ENCODE measurements at places on chromosomes 4 and X. TPM values are rescaled to one million over a fixed set of nuclear protein-coding genes. Genes with fewer than 3 reads are reported as not detected.

Gene ALAS2
- not detected for total RNA-seq

DNA sequence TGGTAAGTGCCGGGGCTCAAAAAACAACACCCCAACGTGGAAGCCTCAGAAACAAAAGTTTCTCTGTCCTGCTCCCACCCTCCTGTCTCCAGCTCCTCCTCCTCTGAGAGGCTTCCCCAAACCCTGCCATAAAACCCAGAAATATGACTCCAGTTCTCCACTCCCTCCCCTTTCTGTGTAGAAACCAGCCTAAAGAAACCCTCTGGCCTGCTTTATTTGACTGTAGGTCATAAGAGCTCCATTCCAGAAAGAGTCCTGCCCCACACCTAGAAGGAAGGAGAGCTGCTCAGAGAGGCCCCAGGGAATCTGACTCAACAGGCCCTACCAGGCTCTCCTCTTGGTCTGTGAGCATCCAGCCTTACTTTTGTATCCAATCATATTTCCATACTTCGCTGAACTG, 872 bp upstream of the S100P start:
- no peaks in the 10 kb centered on the region for H3K36me3 ChIP-seq
- H3K27me3 ChIP-seq, result no peaks in the 10 kb centered on the region
- H3K4me3 ChIP-seq, result no peak overlapping the region
- peaks cover 86% of the 10 kb centered on the region for H3K4me1 ChIP-seq
- peak overlapping the region; percentile 44 for H3K27ac ChIP-seq

GRCh38 chr4:8871417-8872401, at the start of gene HMX1:
Gene HMX1, minus strand, starts transcription at chr4:8871839. Its CDS starts 225 bp downstream, at chr4:8871614.
- no peak for DNase-seq
- peaks cover 5% of the 10 kb centered on the region for H3K4me1 ChIP-seq
- no peaks in the 10 kb centered on the region for H3K36me3 ChIP-seq
- peaks cover 67% of the 10 kb centered on the region for H3K27me3 ChIP-seq
- no peak within 1 kb of the TSS for H3K27ac ChIP-seq

Gene PCDH19
- total RNA-seq, result 0.02 TPM

DNA sequence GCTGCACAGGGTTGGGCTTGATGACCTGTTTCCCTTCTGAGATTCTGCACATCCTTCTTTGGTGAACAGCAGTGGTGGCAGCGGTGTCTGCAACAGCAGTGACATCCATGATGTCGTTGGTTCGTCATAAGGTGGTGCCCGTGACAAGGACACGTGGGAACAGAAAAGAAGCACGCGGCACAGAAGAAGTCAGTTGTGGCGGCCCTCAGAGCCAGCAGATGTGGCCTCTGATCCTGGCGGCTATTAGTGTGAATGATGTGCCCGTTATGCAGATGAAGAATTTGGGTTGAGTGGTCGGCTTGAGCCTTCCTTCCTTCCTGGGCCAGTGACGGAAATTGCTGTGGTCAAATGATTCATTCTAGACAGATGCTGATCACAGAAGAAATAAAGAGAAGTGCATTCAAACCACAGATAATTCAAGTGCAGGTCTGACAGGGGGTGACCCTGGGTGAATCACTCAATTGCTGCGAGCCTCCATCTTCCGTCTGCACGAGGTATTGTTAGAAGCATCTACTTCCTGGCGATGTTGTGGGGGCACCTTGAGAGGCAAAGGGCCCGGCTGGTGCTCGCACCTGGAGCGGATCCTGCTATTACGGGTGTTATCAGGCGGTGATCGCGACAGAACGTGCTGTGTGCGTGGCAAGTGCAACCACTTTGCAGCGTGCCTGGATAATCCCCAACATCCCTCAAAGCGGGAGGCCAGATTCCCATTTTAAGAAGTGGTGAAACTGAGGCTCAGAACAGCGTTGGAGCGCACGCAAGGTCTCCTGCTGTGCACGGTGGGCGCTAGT, 215.2 kb upstream of the PSAPL1 start:
- peaks cover 3% of the 10 kb centered on the region for H3K27me3 ChIP-seq
- no peak overlapping the region for H3K4me3 ChIP-seq
- peak; percentile 70 for DNase-seq
- no peaks in the 10 kb centered on the region for H3K36me3 ChIP-seq

DNA sequence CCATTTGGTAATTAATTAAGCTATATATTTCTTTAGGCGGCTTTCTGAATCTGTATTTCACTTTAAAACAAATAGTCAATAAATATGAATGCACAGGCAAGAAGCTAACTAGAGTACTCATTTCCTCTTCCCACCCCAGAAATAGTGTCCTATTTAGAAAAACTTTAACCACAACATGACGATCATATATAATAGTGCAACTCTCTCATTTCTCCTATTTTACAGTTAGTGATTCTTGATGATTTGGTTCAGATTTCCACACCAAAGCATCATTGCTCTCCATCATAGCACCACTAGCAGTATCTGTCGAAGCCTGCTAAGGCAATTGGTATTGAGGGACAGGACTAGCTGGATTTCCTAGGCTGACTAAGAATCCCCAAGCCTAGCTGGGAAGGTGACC, 184.0 kb upstream of the GALNTL6 start:
- H3K27me3 ChIP-seq, result no peaks in the 10 kb centered on the region
- H3K4me3 ChIP-seq, result no peak overlapping the region
- DNase-seq, result no peak
- no peaks in the 10 kb centered on the region for H3K36me3 ChIP-seq
- H3K27ac ChIP-seq, result no peak overlapping the region
- no peaks in the 10 kb centered on the region for H3K4me1 ChIP-seq

- no peak overlapping the region for H3K4me3 ChIP-seq
- no peaks in the 10 kb centered on the region for H3K36me3 ChIP-seq
- DNase-seq, result no peak
- peaks cover 3% of the 10 kb centered on the region for H3K27me3 ChIP-seq
Measured at GRCh38 chr4:20840648-20841190, 140.5 kb downstream of the PACRGL start.

- no peak overlapping the region for H3K27ac ChIP-seq
- H3K4me1 ChIP-seq, result no peaks in the 10 kb centered on the region
- H3K27me3 ChIP-seq, result no peaks in the 10 kb centered on the region
- DNase-seq, result no peak
Measured at GRCh38 chr4:113499696-113500095, 261.8 kb downstream of the CAMK2D start.

GRCh38 chr4:42167709-42168108, 15.3 kb upstream of the BEND4 start:
- H3K4me3 ChIP-seq, result no peak overlapping the region
- peaks cover 8% of the 10 kb centered on the region for H3K27me3 ChIP-seq
- no peak for DNase-seq
- no peak overlapping the region for H3K27ac ChIP-seq
- H3K36me3 ChIP-seq, result no peaks in the 10 kb centered on the region

- H3K4me3 ChIP-seq, result no peak overlapping the region
- H3K36me3 ChIP-seq, result no peaks in the 10 kb centered on the region
Measured at GRCh38 chr4:89316211-89316610, 8.6 kb upstream of the GPRIN3 start.

Gene SLIT2
- total RNA-seq, result not detected

GRCh38 chr4:82744284-82744968, 54.2 kb downstream of the SCD5 start:
- H3K27ac ChIP-seq, result no peak overlapping the region
- no peak overlapping the region for H3K4me3 ChIP-seq
- no peaks in the 10 kb centered on the region for H3K4me1 ChIP-seq
- no peak for DNase-seq

Gene CCNB3
- total RNA-seq, result 0.25 TPM

- no peak overlapping the region for H3K27ac ChIP-seq
- H3K4me1 ChIP-seq, result peaks cover 8% of the 10 kb centered on the region
- no peak overlapping the region for H3K4me3 ChIP-seq
- DNase-seq, result no peak
Measured at GRCh38 chr4:101010987-101011386, 336.3 kb downstream of the PPP3CA start.

DNA sequence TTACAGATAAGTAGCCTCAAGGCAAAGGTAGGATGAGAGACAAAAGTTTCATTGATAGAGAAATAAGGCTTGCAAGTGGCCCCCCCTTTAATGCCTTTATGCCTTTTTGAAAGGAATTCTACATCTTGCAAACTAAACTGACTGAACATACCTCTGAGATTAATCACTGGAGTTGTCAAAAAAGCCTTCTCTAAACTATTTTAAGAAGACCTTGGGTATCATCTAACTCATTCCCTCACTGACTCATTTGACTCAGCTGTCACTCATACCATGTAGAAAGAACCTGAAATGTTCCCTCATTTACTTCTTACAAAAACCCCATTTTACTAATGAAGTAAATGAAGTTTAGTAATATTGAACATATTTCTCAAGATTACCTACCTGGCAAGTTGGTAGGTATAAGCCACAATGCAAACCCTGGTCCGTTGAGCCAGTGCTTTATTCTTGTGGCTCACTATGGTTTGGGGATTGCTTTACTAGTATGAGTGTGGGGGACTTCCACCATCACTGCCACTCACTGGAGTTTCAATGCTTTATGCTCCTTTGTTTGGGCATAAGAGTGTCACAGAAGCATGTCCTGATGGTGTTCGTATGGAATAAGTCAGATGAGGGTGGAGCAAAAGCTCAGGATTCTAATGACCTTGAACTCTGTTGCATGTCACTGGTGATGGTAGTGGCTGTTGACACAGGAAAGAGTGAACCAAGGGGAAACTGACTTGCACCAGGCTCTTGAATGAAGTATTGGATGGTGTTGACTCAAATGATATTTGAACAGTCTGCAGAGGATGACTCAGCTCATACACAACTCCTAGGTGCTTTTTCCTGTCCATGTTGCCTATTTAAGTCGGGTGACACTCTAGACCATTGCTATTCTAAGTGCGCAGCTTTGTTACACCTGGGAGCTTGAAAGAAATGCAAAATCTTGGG, 305.5 kb upstream of the EMCN start:
- H3K4me3 ChIP-seq, result no peak overlapping the region
- no peaks in the 10 kb centered on the region for H3K36me3 ChIP-seq
- peak; percentile 49 for DNase-seq
- peak overlapping the region; percentile 22 for H3K27ac ChIP-seq

DNA sequence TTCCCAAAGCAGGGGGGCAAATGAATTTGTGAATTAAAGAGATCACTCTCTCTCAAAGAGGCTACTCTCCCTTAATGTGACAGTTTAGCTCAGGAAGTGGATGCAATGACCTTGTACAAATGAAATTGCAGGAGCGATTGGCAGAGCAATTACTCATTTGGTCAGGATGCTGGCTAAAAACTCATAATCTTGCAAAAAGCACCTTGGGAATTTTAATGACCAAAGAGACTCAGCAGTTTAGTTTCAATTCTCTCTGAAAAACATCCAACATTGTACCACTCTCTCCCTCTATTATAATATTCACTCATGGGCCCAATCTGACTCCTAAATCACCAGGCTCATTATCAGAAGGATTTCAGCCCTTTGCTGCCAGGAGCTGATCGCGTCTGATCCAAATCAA, 26.1 kb downstream of the PDGFC start:
- H3K4me3 ChIP-seq, result no peak overlapping the region
- no peaks in the 10 kb centered on the region for H3K27me3 ChIP-seq
- no peaks in the 10 kb centered on the region for H3K4me1 ChIP-seq
- no peak overlapping the region for H3K27ac ChIP-seq
- DNase-seq, result no peak

GRCh38 chr4:16884673-16885460, 13.6 kb downstream of the LDB2 start:
- H3K4me3 ChIP-seq, result no peak overlapping the region

Gene CCDC120
- total RNA-seq, result 3.6 TPM

GRCh38 chrX:108224727-108225621, 133.4 kb downstream of the ATG4A start:
- no peaks in the 10 kb centered on the region for H3K36me3 ChIP-seq
- no peak for DNase-seq
- no peaks in the 10 kb centered on the region for H3K4me1 ChIP-seq
- H3K27ac ChIP-seq, result no peak overlapping the region
- no peaks in the 10 kb centered on the region for H3K27me3 ChIP-seq
- no peak overlapping the region for H3K4me3 ChIP-seq

DNA sequence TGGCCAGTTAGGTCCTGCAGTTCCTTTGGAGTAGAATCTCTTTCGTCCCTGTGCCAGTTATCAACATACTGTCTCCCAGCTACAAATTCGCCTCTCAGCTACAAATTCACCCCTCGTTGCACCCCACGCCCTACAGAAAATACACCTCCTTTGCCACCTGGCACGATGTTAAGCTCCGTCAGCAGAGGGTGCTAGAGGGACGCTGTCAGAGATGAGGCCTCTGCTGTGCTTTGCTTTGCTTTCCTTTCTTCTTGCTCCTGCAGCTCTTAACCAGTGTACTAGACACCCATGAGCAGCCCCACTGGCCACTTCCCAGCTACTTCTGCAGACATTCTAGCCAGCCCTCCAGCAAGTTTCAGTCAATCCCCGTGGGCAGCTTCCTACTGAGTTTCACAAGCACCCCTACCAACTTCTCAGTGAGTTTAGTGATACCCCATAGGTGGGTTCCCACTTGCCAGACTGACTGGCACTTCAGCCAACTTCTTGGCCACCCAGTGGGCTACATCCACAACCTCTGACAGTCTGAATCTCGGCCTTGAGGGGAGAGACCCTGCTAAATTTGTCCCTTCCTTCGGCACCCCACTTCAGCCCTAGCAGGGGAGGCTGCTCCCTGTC, 21.8 kb downstream of the HAUS3 start:
- H3K4me3 ChIP-seq, result no peak overlapping the region
- H3K27me3 ChIP-seq, result no peaks in the 10 kb centered on the region
- H3K27ac ChIP-seq, result no peak overlapping the region
- H3K36me3 ChIP-seq, result no peaks in the 10 kb centered on the region

GRCh38 chrX:14476205-14476604, 53.1 kb upstream of the GLRA2 start:
- no peak overlapping the region for H3K4me3 ChIP-seq
- H3K27ac ChIP-seq, result no peak overlapping the region
- no peaks in the 10 kb centered on the region for H3K27me3 ChIP-seq

Gene TRIM61
- 1.1 TPM for total RNA-seq

Gene UGT2B10
- not detected for total RNA-seq

All from activated CD4-positive, alpha-beta T cell treated with anti-CD3 and anti-CD28 coated beads for 36 hours (primary cell).